ENCODE measurements at places on chromosomes 2 and 18. TPM values are rescaled to one million over a fixed set of nuclear protein-coding genes. Genes with fewer than 3 reads are reported as not detected.

GRCh38 chr18:5534845-5535244 lies 9.0 kb downstream of the EPB41L3 start:
- DNase-seq, result no peak

GRCh38 chr18:68714366-68714711 lies 569 bp downstream of the TMX3 start:
- no peak for DNase-seq

DNA sequence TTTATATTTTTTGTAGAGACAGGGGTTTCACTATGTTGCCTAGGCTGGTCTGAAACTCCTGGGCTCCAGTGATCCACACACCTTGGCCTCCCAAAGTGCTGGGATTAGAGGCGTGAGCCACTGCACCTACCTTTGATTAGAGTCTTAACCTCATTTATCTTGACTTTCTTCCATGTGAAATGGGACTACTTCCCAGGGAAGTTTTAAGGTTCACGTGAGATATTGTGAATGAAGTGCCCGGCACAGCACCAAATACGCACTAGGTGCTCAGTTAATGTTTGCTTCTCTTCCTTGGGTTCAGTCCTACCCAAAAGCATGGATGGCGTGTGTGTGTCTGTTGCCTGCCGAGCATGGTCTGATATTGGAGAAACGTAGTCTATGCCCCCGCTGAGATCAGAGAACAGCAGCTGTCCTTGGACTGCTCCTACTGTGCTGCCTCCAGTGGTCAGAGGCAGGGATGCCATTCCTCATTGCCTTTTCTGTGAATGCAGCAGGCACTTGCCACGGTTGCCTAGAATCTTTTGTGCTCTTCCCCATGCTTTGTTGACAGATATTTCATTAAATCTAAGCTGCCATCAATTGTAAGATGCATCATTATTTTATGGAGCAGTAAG lies 12.3 kb upstream of the TFCP2L1 start:
- no peak for DNase-seq

DNA sequence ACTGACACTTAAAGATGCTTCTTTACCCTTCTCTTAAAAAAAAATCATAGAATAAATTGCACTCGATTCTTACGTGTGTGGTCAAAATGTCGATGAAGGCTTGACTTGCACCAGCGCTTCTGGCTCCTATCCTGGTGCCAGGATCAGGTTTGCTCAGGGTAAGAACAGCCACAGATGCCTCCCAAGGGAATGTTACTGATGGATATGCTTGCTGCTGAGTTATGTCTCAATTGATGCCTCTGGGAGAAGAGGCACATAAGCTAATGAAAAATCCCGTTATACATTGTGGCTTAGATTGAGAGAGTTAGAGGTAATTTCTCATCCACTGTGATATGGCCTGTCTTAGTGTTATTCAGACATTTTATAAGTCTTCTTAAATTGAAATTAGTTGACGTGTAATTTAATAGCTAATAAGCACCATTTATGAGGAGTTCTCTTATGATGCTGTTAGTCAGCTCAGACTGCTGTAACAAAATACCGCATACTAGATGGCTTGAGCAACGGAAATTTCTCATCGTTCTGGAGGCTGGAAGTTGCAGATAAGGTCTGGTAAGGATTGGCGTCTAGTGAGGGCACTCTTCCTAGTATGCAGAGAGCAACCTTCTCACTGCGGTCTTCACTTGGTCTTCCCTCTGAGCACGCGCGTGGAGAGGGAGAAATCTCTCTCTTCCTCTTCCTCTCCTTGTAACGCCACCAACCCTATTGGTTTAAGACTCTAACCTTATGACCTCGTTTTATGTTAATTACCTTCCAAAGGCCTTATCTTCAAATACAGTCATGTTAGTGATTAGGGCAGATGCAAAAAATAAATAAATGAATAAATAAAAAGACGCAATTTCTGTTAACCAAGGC lies 116.6 kb upstream of the NOSTRIN start:
- no peak for DNase-seq

- no peak for DNase-seq
These were observed 91.9 kb downstream of the QPCT start for GRCh38 chr2:37436323-37436722.

GRCh38 chr2:189951791-189952535 lies 110.6 kb downstream of the MSTN start:
- no peak for DNase-seq

GRCh38 chr2:59578349-59578748 lies 975.1 kb downstream of the BCL11A start:
- DNase-seq, result no peak

Gene RAD51AP2
- total RNA-seq, result not detected

Gene FAM124B
- 6.3 TPM for total RNA-seq

Gene SLC9A4
- total RNA-seq, result not detected

Gene SLC16A14
- 7.4 TPM for total RNA-seq

Measured in sciatic nerve (tissue), 2 donors.